ENCODE measurements at places on chromosomes 1 and 21. TPM values are rescaled to one million over a fixed set of nuclear protein-coding genes. Genes with fewer than 3 reads are reported as not detected.

Gene CYB561D1
- total RNA-seq = 13.6 TPM

- no peak for DNase-seq
Measured at GRCh38 chr21:31201144-31201543, 142.9 kb downstream of the TIAM1 start.

DNA sequence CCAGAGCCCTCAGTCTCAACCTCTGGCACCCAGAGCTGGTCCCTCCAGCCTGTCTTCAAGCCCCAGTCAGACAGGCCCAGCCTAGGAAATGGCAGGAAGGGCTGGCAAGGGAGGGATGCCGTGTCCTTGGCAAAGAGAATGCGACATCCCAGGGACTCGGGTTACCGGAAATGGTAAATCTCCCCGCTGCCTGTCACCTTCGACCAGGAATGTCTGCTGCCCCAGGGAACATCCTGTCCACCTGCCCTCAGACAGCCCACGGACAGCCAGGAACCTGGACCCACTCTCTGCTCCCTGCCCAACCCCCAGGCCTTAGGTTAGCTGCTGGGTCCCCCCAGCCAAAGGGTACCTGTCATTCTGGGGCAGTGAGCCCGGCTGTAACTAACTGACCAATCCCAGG lies 23.9 kb downstream of the HSPG2 start:
- no peak for DNase-seq

DNA sequence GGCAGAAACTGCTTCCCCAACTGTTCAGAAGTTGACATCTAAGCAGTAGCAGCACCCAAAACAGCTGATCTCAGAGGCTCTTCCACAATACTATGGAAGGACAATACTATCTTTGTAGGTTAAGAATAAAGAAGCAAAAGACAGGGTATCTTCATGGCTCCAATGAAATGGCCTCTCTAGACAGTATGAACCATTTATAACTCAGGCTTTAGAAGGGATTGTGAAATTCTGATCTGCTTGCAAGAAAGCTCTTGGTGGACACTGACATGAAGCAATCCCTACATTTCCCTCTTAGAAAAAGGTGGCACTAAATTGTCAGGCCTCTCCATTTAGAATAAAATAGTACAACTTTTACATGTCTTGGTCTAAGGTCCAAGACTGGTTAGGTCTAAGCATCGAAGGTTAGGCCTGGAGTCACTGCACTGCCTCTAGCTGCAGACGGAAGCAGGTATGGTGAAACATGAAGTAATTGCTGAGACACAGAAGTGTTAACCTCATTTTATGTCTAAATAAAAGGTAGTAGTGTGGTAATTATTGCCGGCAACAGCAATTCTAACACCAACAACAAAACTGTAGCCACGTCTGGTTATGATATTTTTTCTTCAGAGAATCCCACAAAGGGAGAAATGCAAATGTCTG lies 50.6 kb upstream of the HP1BP3 start:
- DNase-seq = no peak

Gene CD2
- 284 TPM for total RNA-seq

- no peak for DNase-seq
Measured at GRCh38 chr1:220786057-220786336, 716 bp upstream of the MTARC1 start.

Measured in activated T-helper 2 cell treated with anti-CD3 and anti-CD28 coated beads, Interferon-gamma antibody, Interleukin-2, Interleukin-4, amounts not matched to agents 10 μg/mL and 5 μg/mL and 100 μg/mL, durations not matched to agents 14 hours and 24 hours and 36 hours (primary cell).